Body of pancreas (tissue), 4 donors: ENCODE measurements at places on chromosomes 13 and 19.

GRCh38 chr19:6023085-6023682 is 45.2 kb upstream of the RANBP3 start:
- DNase-seq, result no peak

DNA sequence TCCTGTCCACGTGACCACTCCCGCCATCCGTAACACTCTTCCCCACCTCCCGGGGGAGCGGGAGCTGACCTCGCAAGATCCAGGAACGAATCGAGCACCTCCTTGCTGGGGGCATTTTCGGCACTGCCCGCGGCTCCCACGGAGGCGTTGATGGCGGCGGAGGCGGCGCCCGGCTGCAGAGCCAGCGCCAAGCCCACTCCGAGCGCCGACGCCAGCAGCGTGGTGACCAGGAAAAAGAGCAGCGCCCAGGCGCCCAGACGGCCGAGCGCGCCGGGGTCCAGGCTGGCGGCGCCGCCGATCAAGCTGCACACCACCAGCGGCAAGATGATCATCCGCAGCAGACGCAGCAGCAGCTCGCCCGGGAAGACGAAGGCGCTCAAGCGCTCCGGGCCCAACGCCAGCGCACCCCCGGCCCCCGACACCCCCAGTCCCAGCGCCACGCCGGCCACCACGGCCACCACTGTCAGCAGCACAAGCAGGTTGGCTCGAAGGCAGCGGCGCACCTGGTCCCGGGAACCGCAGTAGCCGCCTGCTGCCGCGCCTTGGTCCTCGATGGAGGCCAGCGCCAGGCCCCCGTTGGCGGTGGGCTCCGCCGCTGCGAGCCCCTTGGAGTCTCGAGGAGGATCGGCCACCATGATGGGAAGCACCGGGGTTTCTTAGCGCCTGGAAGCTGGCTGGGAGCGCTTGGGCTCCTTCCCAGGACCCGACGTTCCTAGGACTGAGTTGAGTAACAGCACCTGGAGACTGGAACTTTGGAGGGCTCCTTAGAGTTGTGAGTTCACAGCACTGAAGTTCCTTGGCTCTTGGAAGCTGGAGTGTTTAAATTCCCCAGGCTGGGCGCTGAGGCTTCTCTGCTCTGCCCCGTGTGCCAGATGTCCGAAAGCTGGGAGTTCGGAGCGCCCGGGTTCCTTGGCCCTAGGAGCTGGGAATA is 798 bp downstream of the SLC1A5 start:
- peak; percentile 51 for DNase-seq

DNA sequence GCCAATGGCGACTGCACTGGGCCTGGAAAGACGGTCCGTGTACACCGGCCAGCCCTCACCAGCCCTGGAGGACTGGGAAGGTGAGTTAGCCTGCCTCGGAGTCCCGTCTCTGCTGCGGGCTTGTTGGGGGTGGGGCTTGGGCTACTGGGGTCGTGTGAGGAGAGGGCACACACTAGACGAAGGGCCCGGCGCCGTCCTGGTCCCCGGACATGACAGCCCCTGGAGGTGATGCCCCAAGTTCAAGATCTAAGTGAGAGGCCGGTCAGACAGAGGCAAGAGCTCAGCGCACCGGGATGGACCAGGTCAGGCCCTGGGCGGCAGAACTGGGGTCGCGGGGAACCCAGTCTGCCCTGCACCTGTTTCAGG is 1.6 kb downstream of the CILP2 start:
- no peak for DNase-seq

DNA sequence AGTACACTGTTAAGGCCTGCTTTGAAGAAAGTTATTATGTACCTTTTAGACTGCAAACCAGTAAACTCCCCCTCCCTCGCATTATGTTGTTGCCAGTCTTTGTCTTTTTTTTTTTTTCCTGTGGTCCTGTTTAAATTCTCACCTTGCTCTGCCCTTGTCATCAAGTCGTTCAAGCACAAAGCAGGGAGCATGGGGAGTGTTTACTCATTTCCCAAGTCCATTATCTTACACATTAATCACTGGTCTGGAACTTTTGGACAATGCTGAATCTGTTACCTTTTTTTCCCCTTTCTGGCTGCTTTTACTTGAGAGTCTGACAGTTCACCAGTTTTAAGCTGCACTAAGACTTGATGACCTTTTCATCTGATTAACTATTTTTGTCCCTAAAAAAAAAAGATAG is 108.2 kb downstream of the DACH1 start:
- DNase-seq, result no peak

DNA sequence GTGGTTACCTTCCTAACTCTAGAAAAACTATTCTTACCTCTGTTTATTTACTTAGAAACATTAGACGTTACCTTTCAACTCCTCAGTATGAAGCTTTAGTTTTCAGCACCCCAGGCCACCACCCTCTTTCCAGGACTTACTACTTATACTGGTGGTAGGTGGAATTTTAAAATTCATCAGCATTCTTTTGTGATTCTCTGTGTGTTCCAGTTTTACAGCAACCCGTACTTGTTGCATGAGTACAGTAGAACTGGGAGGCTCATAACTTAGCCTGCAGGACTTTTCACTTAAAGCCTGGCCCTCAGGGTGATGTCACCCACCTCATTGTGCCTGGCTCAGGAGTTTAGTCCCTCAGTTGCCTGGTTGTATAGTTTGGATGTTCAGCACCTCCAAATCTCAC is 49.4 kb upstream of the ALOX5AP start:
- DNase-seq, result no peak

DNA sequence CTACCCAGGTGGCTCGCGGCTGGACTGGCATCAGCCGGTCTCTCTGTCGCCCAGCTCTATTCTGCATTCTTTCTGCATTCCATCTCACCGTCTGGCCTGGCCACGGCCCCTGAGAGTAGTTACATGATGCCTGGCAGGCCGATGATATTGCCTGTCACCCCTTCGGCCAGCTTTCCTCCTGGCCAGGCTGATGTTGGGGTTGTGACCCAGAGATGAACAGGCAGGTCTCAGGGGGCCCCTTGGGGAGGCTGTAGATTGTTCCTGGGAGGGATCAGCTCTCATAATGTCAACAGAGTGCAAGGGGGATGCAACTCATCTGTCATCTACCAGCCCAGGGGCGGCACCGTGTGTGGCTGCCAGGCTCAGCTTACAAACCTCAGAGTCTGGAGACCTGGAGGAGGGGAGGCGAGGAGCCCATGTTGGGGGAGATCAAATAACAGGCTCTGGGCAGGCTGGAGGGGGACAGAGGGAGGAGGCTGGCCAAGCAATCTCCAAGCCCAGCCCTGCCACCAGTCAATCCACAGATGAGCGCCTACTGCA is 13.6 kb upstream of the FBXO17 start:
- DNase-seq, result peak; percentile 45

- DNase-seq, result no peak
Observed at GRCh38 chr19:7779631-7780486, 16.8 kb downstream of the CLEC4M start.

DNA sequence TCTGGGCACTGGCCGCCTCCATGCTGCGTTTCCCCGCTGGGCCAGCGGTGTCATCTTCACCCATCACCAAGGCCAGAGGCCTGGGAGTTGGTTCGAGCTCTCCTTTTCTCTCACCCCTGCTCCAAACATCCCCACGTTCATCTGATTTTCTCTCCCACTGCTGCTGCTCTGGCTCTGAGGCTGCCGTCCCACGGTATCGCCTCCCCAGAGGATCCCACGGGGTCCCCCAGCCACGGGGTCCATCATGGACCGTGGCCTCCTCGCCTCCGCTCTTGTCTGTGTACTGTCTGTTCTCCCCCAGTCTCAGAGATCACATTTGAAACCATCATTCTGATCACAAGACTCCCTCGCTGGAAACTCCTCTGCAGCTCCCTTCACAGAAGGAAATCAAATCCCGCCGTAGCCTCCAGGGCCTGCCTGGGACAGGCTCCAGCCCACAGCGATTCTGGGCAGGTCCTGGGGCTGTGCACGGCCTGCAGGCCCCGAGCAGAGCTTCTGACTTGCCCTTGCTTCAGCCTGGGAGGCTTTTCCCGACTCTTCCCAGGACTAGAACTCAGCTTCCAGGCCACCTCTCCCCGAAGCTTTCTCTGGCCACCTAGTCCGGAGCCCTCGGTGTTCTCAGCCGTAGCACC is 64.2 kb downstream of the SOX1 start:
- no peak for DNase-seq

GRCh38 chr13:94331281-94331680 is 148.2 kb downstream of the DCT start:
- no peak for DNase-seq

GRCh38 chr13:95763601-95764000 is 86.7 kb downstream of the DNAJC3 start:
- DNase-seq, result no peak

- DNase-seq, result no peak
Observed at GRCh38 chr19:9295411-9295849, 14.2 kb downstream of the ZNF699 start.

GRCh38 chr13:45623516-45624090 is 8.1 kb upstream of the ERICH6B start:
- no peak for DNase-seq

GRCh38 chr13:113669231-113669754 is 2.3 kb downstream of the GRK1 start:
- peak; percentile 6 for DNase-seq

- no peak for DNase-seq
Observed at GRCh38 chr19:19748249-19748938, 15.5 kb upstream of the ZNF14 start.

- no peak for DNase-seq
Observed at GRCh38 chr19:33240181-33240771, 14.6 kb upstream of the SLC7A10 start.

DNA sequence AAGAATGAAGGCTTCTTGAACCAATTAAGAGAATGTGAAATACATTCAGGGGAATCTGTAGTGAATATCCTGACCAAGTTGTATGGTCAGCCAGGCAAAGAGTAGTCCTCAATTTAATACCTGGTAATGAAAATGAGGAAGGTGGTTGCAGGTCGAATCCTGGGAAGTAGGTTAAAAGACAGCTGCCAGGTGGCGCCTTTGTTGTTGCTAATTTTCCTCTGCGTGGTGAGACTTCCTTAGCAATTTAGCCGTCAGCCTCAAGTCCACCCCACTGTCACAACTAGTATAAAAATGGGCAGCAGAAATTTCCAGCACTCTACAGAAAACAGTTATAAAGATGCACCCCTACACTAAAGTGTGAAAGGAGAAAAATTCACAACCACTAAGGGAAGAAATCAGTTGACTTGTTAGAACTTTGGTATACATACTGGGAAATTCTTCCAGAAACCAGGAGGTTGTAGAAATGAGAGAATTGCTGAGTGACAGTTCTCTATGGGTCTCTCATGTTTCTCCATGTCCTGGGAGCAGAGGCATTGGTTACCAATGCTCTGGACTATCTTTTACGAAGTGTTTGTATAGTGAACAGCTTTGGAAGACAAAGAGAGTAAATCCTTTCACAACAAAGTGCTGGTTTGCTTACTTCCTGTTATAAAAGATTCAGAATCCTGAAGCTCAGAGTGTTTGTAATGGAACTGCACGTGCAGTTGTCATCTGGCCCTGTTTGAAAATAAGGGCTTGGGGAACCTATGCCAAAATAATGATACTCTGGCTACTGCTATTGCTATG is 235.9 kb downstream of the NHLRC3 start:
- DNase-seq, result peak; percentile 22

- DNase-seq, result peak; percentile 74
Observed at GRCh38 chr13:109784590-109785140, 1.7 kb downstream of the IRS2 start.

DNA sequence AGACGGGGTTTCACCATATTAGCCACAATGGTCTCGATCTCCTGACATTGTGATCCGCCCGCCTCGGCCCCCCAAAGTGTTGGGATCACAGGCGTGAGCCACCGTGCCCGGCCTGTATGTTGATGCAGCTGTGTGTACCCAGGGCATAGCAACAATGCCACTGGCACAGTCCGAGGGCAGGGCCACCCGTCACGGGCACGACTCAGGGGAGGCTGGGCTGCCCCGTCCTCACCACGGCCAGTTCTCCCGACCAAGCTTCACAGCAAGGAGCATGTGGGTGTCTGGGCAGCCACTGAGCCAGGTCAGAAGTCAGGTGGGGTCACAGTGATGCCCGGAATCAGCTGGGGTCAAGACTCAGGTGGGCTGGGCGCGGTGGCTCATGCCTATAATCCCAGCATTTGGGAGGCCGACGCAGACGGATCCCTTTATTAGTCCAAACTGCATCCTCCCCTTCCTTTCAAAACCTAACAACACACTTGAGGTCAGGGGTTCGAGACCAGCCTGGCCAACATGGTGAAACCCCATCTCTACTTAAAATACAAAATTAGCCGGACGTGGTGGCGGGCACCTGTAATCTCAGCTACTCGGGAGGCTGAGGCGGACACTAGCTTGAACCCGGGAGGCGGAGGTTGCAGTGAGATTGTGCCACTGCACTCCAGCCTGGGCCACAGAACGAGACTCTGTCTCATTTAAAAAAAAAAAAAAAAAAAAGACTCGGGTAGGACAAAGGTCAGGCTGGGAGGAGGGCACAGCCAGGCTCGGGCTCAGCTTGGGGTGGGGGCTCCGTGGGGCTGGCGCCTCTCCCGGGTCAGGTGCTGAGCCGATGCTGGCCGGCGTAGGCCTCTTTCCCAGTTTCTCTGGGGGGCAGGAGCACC is 1.2 kb upstream of the CDC34 start:
- no peak for DNase-seq

DNA sequence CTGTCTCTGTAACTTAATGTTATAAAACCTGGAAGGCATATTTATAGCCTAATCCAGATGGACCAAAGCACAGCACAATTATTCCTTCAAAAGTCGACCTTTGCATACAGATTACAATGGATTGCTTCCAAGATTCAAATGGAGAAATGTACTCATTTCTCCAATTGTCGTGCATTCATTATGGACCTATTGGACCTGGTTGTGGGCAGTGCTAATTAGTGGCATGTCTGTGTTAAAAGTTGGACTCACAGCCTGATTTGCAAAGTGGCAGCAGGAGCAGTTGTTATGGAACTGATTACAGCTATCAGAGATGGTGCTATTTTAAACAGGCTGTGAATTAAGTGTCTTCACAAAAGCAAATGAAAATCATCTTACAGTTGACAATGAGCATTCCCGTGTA is 1529.3 kb upstream of the SLC10A2 start:
- no peak for DNase-seq

- no peak for DNase-seq
Observed at GRCh38 chr13:107203146-107203847, 635.4 kb upstream of the ARGLU1 start.

- DNase-seq, result no peak
Observed at GRCh38 chr13:100315522-100315921, 226.6 kb downstream of the PCCA start.

DNA sequence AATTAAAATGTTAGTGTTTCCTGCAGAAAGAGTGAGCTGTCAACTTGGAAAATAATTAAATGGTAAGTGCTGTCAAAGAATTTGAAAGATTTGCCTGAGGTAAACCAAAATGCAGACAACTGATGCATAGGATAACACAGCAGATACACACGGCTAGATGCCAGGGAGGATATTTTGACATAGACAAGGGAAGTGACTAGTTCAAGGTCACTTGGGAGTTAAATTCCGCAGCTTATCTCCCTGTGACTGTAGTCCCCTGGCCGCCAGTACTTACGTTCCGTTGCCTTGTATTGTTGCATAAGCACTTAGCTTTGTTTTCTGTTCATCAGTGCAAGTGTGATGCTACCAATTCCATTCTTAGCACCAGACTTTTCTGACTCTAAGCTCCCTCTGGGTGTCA is 247.3 kb upstream of the MAB21L1 start:
- no peak for DNase-seq

- no peak for DNase-seq
Observed at GRCh38 chr13:66111628-66112027, 1118.5 kb downstream of the PCDH9 start.

- DNase-seq, result no peak
Observed at GRCh38 chr13:48429886-48430285, 17.0 kb upstream of the LPAR6 start.

- no peak for DNase-seq
Observed at GRCh38 chr13:104895521-104895920, 1639.9 kb downstream of the EFNB2 start.
